Lung (tissue), 17 donors: ENCODE measurements at places on chromosomes 12 and 14.
A peak's percentile ranks its signal among the peaks of the same experiment; 100 is the strongest.

- DNase-seq, result no peak
- H3K36me3 ChIP-seq, result peaks cover 16% of the 10 kb centered on the region
- no peak overlapping the region for H3K27ac ChIP-seq
- H3K27me3 ChIP-seq, result no peaks in the 10 kb centered on the region
Observed at GRCh38 chr12:53443955-53444354, 2.4 kb downstream of the PRR13 start.

- no peak overlapping the region for H3K27ac ChIP-seq
- H3K36me3 ChIP-seq, result no peaks in the 10 kb centered on the region
- peaks cover 3% of the 10 kb centered on the region for H3K27me3 ChIP-seq
Observed at GRCh38 chr12:54549774-54550451, 512 bp downstream of the PDE1B start.

- no peaks in the 10 kb centered on the region for H3K27me3 ChIP-seq
- no peak overlapping the region for H3K4me3 ChIP-seq
- H3K4me1 ChIP-seq, result no peaks in the 10 kb centered on the region
- no peak for DNase-seq
Observed at GRCh38 chr14:30813216-30813615, 61.1 kb upstream of the COCH start.

- H3K4me1 ChIP-seq, result peaks cover 10% of the 10 kb centered on the region
- H3K36me3 ChIP-seq, result peaks cover 6% of the 10 kb centered on the region
- peak overlapping the region; percentile 59 for H3K27ac ChIP-seq
- H3K27me3 ChIP-seq, result no peaks in the 10 kb centered on the region
- no peak overlapping the region for H3K4me3 ChIP-seq
Observed at GRCh38 chr12:112130441-112130998, 5.2 kb downstream of the TRAFD1 start.

- no peak overlapping the region for H3K27ac ChIP-seq
- H3K4me1 ChIP-seq, result peaks cover 30% of the 10 kb centered on the region
- peak; percentile 59 for DNase-seq
- peaks cover 24% of the 10 kb centered on the region for H3K36me3 ChIP-seq
- H3K27me3 ChIP-seq, result no peaks in the 10 kb centered on the region
Observed at GRCh38 chr14:53951243-53951626, 5.4 kb downstream of the BMP4 start.

DNA sequence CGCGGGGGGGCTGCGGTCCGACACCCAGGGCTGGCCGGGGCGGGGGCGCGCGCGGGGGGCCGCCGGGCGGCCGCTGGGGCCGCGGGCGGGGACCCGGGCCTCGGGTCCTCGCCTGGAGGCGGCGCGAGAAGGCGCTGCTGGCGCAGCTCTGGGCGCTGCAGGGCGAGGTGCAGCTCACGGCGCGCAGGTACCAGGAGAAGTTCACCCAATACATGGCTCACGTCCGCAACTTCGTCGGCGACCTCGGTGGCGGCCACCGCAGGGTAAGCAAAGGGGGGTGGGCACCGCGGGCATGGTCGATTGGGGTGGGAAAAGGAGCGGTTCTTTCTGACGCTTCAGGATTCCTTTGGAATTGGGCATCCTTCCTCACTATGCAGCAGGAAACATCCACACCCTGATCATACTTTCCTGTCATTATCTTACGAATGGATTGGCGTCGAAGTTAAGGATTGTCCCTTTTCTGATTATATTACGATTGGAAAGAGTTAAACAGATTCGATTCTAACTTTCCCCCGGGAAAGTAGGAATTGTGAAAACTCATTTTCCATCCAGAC, 798 bp downstream of the PDZRN4 start:
- H3K27me3 ChIP-seq, result peaks cover 43% of the 10 kb centered on the region
- peak overlapping the region; percentile 10 for H3K4me3 ChIP-seq
- H3K27ac ChIP-seq, result no peak overlapping the region
- H3K4me1 ChIP-seq, result peaks cover 4% of the 10 kb centered on the region
- DNase-seq, result no peak

- DNase-seq, result peak; percentile 14
- no peaks in the 10 kb centered on the region for H3K36me3 ChIP-seq
- peak overlapping the region; percentile 38 for H3K4me3 ChIP-seq
- no peak overlapping the region for H3K27ac ChIP-seq
Observed at GRCh38 chr12:39144613-39145061, 239.2 kb upstream of the CPNE8 start.

DNA sequence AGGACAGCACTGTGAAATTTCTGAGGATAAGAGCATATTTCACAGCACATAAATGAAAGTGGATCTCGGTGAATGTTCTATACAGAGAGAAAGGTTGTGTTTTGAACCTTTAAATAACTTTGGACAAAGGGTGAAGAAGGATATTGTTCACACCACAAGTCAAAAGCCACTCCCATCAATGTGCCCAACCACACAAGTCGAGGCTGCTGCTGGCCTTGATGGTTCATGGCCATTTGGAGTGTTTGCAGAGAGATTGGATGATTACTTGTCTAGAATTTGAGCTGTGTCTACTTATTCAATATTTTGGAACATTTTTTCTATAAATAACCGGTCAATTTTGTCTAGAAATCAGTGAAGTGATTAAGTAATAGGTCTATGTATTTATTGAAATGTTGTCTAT, 121.2 kb downstream of the HMGA2 start:
- H3K4me1 ChIP-seq, result peaks cover 1% of the 10 kb centered on the region
- no peaks in the 10 kb centered on the region for H3K27me3 ChIP-seq
- no peak for DNase-seq
- no peak overlapping the region for H3K4me3 ChIP-seq
- no peak overlapping the region for H3K27ac ChIP-seq
- H3K36me3 ChIP-seq, result no peaks in the 10 kb centered on the region

GRCh38 chr14:65079768-65080167, 22.5 kb downstream of the MAX start:
- H3K27me3 ChIP-seq, result no peaks in the 10 kb centered on the region
- no peak overlapping the region for H3K4me3 ChIP-seq
- H3K27ac ChIP-seq, result no peak overlapping the region
- H3K4me1 ChIP-seq, result no peaks in the 10 kb centered on the region

- H3K36me3 ChIP-seq, result no peaks in the 10 kb centered on the region
- H3K27ac ChIP-seq, result no peak overlapping the region
- DNase-seq, result no peak
- no peak overlapping the region for H3K4me3 ChIP-seq
- no peaks in the 10 kb centered on the region for H3K27me3 ChIP-seq
Observed at GRCh38 chr14:44663136-44663535, 156.1 kb upstream of the FSCB start.

DNA sequence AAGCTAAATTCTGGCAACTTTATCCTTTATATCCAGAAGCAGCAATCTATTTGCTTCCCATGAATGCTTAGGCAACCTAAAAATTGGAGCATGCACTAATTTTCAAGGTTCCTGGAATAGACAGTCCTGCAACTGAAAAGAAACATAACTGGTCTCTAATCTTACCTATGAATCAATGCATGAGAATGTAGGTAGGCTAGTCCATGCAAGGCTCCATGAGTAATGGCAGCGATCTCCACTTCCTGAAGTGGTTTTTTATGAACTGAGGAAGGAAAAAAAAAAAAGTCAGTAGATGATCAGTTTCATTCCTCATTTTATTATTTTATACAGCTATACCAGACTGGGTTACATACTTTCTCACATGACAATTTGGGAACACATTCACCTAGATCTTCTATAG, 102.0 kb downstream of the PEBP1 start:
- no peaks in the 10 kb centered on the region for H3K4me1 ChIP-seq
- peaks cover 7% of the 10 kb centered on the region for H3K36me3 ChIP-seq
- no peak overlapping the region for H3K4me3 ChIP-seq
- H3K27me3 ChIP-seq, result no peaks in the 10 kb centered on the region

DNA sequence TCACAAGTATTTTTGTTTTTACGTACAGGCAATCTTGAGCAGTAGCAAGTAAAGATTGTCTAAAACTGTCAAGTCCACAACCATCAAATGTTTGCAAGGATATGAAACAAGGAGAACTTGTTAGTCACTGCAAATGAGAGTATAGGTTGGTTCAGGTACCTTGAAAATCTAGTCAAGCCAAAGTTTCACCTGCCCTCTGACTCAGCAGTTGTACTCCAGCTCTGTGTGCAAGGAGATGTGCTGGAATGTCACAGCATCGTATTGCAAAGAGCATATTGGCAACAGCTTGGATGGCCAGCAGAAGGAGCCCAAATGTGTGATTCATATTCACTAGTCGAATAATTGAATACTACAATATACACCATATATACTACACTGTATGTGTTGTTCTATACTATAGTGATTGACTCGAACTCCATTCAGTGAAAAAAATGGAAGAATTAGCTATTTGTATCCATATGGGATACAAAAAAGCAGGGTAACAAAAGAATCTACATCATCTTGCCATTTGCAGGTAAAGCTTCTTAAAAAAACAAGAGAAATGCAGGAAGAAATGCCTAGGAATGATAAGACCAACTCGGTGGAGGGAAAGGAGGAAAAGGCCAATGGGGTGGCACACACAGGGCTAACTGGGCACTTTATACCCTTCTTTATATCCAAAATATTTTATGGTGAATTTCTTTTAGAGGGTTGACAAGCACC, 44.0 kb downstream of the EID3 start:
- DNase-seq, result no peak
- no peak overlapping the region for H3K4me3 ChIP-seq
- H3K36me3 ChIP-seq, result peaks cover 38% of the 10 kb centered on the region
- H3K4me1 ChIP-seq, result no peaks in the 10 kb centered on the region

DNA sequence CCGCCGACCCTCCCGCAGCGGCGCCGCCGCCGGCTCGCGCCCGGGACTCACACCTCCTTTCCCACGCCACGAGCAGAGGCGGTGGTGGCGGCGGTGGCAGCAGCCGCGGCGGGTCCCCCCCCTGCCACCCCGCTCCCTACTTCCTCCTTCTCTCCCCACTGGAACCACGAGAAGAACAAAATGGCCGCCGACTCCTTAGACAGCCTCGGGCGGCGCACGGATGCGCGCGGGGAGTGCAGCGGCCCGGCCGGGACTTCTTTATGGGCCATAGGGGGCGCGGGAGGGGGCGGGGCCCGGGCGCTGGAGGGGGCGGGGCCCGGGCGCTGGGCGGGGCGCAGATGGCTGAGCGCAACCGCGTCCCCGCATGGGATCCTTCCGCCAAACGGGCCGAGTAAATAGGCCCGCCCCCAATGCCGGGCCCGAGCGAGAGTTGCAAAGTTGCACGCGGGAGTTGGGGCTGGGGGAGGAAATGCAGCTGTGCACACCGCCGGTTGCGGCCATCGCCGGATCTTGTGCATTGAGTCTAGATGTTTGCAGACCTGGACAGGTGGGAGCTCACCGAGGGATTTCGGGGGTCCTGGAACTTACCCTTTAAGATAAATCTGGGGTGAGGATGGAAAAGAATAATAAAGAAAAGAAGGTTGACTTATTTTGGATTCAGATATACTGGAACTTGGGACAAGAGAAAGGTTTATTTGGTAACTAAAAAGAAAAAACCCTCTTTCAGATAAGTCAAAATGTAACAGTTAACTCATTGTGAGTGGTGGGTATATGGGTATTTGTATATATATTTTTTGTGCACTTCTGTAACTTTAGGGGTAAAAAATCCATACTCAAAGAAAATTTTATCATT, at the start of gene PPP1CC:
Gene PPP1CC (minus strand): TSS at position 174 of the 853 bp plus-strand sequence. CDS start 184 bp downstream, outside the sequence.
- H3K27ac ChIP-seq, result peak within 1 kb of the TSS; percentile 97
- peak within 1 kb of the TSS; percentile 79 for H3K4me3 ChIP-seq
- no peaks in the 10 kb centered on the region for H3K27me3 ChIP-seq

DNA sequence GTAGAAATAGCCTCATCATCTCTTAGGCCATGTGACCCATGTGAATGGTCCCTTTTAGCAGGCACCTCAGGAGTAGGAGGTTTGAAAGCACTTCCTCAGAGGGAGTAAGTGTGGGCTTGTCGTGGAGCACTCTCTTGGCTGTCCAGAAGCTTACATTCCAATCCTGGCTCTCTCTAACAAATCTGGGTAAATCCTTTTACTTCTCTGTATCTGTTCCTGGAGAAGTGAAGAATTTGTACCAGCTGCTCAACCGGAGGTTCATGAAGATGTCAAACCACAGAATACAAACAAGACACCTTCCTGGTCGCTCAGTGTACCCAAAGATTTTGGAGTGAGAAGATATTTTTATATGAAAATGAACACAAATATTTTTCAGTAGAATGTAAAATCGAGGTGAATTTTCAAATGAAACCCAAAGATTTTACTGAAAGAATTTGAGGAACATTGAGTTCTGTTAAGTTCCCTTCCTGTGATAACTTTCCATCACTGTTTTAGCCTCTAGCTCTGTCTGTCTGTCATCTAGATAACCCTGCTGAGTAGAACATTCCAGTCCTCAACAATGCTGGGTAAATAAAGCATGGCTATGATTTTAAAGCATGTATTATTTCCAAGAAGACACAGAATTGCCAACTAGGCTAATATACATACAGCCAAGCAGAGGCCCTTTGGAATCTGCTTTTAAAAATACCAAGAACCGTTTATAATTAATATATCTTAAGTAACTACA, 263.9 kb upstream of the RGS6 start:
- DNase-seq, result no peak
- no peaks in the 10 kb centered on the region for H3K36me3 ChIP-seq
- H3K27ac ChIP-seq, result no peak overlapping the region

GRCh38 chr12:121444842-121445202, 44.9 kb downstream of the RNF34 start:
- H3K36me3 ChIP-seq, result no peaks in the 10 kb centered on the region
- H3K4me1 ChIP-seq, result no peaks in the 10 kb centered on the region

- no peak for DNase-seq
- H3K27me3 ChIP-seq, result no peaks in the 10 kb centered on the region
- H3K4me1 ChIP-seq, result no peaks in the 10 kb centered on the region
- H3K4me3 ChIP-seq, result no peak overlapping the region
- no peaks in the 10 kb centered on the region for H3K36me3 ChIP-seq
Observed at GRCh38 chr12:104443008-104443407, 13.7 kb upstream of the CHST11 start.

GRCh38 chr14:78251308-78251707, 81.1 kb downstream of the NRXN3 start:
- H3K4me1 ChIP-seq, result no peaks in the 10 kb centered on the region
- H3K27me3 ChIP-seq, result no peaks in the 10 kb centered on the region
- no peak overlapping the region for H3K27ac ChIP-seq
- no peak overlapping the region for H3K4me3 ChIP-seq

GRCh38 chr12:49403971-49404450, 36.7 kb downstream of the SPATS2 start:
- H3K27me3 ChIP-seq, result no peaks in the 10 kb centered on the region
- no peak for DNase-seq
- no peak overlapping the region for H3K27ac ChIP-seq
- no peak overlapping the region for H3K4me3 ChIP-seq

DNA sequence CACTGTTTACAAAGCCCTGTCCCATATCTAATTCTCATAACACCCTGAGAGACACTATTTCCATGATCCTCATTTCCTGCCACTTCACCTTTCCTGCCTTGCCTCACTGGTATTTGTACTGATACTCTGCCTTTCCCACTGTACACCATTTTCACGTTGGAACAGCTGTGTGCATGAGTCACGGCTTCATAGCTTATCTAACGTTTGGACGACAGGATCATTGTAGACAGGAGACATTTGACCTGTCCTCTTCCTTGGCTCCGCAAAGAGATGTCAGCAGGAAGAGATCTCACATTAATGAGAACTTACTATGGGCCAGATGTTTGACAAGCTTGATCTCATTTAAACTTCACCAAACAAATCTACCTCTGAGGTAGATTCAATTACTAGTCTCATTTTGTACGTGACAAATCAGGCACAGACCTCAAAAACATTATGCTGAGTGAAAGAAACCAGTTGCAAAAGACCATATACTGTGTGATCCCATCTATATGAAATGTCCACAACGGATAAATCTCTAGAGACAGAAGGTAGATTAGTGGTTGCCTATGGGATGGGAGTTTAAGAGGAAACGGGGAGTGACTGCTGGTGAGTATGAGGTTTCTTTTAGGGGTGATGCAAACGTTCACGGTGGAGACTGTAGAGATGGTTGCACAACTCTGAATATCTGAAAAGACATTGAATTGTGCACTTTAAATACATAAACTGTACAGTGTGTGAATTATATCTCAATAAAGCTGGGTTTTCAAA, 71.2 kb downstream of the KCNK13 start:
- no peaks in the 10 kb centered on the region for H3K4me1 ChIP-seq
- H3K27me3 ChIP-seq, result no peaks in the 10 kb centered on the region
- H3K4me3 ChIP-seq, result no peak overlapping the region
- H3K36me3 ChIP-seq, result no peaks in the 10 kb centered on the region
